Hypothalamus (tissue), 51 donors: ENCODE measurements at places on chromosomes 7 and 10.
A peak's percentile ranks its signal among the peaks of the same experiment; 100 is the strongest.

GRCh38 chr7:156060925-156061324 lies 248.7 kb upstream of the SHH start:
- no peak for DNase-seq

- DNase-seq, result no peak
Measured at GRCh38 chr10:102726274-102726673, 11.8 kb downstream of the SFXN2 start.

GRCh38 chr10:17683541-17683940 lies 39.6 kb downstream of the STAM start:
- no peak for DNase-seq

- no peak for DNase-seq
Measured at GRCh38 chr7:123003539-123004126, 8.1 kb upstream of the TAS2R16 start.

- no peak for DNase-seq
Measured at GRCh38 chr7:95427166-95427565, 7.7 kb downstream of the PON2 start.

GRCh38 chr7:91126762-91127161 lies 137.5 kb upstream of the FZD1 start:
- DNase-seq, result no peak

DNA sequence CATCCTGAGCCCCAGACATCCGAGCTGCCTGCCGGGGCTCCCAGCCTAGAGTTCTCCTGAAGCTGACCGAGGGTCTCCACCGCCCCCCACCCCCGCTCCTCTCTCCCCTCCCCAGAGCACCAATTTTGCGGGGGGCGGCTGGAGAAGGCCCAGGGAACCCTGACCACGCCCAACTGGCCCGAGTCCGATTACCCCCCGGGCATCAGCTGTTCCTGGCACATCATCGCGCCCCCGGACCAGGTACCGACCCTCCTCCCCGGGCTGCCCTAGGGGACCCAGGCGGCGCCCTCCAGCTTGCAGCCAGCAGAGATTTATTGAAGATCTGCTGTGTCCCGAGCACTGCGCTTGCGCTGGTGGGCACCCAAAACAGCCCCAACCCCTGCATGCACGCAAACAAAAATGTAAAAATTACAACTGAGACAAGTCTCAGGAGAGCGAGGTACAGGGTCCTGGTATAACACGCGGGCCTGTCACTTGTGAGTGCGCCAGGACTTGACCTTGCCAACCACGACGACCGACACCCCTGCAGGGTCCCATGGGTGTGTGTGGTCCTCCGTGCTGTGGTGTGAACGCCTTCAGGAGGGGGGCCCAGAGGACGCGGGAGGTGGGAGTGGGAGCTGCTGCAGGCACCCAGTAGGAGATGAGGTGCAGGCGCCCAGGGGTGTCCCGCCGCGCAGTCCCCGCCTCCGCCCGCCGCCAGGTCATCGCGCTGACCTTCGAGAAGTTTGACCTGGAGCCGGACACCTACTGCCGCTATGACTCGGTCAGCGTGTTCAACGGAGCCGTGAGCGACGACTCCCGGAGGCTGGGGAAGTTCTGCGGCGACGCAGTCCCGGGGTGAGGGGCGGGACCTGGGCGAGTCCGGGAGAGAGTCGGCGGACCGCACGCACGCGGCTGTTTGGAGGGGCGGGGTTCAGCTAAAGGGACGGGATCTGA lies 3.1 kb downstream of the PCOLCE start:
- DNase-seq, result no peak

- DNase-seq, result no peak
Measured at GRCh38 chr7:92584953-92585352, 5.2 kb downstream of the FAM133B start.

GRCh38 chr7:135678612-135679575 lies 16.6 kb downstream of the STMP1 start:
- DNase-seq, result no peak

- no peak for DNase-seq
Measured at GRCh38 chr7:104267701-104268368, 60.0 kb upstream of the ORC5 start.

DNA sequence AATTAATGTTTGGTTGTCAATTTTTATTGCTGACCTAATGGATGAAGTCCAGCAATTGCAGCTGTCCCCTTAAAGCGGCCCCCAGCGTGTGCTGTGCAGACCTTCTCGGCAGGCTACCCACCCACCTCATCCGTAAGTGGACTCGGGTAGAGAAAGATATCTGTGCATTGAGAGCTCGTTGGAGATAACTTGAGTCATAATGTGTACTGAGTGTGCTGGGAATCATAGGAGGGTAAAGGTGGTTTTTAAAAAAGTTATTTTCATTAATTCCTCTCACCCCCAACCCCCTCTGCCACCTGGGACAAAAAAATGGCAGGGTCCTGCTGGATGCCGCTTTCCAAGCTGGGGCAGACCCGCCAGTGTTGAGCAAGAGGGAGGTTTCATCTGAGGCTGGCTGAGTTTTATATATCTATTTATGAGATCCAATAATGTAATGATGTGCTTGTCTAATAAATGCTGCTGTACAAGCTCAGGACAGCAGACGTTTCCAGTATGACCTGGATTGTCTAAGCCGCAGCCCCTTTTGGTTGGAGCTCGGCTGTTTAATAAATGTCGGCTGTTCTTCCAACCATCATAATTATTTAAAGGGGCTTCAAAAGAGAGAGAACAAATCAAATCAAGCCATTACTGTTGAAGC lies 119.1 kb downstream of the NKX6-2 start:
- no peak for DNase-seq

GRCh38 chr10:86321568-86321967 lies 45.0 kb downstream of the GRID1 start:
- peak; percentile 28 for DNase-seq

DNA sequence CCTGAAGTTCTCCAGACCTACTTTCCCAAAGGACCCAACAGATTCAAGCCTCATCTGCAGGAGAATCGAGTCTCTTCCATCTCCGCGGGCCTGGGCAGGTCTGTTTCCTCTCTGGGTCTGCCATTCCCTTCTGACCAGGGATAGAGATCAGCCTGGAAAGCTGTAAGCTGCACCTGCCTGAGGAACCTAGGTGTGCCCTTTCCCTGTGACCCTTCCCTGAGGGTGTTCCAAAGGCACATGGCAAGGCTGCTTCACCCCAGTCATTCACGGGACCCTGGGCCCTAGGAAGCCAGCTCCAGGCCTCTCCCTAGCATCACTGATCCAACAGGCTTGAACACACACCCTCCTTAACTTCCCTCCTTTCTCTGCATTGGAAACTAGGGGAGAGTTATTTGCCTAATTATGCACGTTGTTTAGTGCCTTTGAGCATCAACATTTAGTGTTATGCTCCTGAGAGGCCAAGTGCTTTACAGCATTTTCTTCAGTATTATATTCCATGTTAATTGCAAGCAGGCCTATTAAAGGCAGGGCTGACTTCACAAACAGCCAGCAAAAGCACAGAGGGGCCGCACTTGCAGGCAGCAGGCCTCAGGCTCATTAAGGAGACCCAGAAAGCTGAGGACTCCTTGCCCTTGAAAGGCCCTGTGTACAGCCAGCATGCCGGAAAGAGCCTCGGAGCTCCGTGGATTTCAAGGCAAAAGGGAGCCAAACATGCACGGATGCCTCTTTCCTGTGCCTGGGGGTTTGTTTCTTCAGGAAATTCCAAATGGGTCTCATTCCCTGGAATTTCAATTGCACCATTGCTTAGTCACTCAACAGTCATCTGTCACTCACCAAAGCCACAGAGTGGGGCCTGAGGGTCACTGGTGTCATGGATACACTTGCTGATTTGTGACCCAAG lies 91.0 kb upstream of the FAM20C start:
- no peak for DNase-seq

- no peak for DNase-seq
Measured at GRCh38 chr7:115546790-115547189, 483.8 kb downstream of the TFEC start.

DNA sequence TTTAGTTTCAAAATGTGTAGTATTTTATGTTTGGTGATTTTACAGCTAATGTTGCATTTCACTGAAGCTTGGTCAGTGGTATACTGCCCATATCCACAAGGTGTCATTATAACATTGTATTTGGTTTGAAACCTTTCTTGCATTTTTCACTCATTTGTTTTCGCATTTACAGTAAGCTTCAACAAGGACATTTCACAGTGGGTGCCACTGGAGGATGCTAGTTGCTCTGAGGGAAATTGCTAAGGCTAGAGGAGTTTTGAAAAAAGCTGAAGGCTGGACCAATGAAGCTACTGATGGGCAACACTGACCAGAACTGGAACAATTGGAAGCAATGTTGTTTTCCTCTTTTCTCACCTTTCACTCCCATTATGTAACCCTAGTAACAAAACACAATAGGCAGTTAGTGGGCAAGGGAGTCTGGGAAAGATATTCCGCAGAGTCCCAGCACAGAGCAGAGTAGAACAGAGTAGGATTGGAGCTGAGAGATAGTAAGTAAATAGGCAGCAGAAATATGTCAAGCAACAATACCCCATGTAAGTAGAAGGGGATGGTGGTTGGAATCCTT lies 23.6 kb upstream of the SRI start:
- DNase-seq, result no peak

DNA sequence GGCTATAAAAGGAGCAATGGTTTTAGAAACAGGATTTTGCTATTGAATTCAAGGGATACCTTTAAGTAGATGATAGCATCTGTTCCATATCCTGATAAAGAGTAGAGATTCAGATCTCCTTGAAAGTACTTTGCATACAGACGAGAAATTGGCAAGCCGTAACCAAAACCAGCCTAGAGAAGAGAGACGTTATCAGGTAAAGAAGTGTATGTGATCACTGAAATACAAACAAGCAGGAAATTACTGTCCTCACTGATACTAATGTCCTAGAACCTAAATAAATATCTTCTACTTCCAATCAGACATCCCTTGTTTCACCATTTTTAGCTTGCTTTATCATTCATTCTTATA lies 9.4 kb downstream of the PDK4 start:
- no peak for DNase-seq

GRCh38 chr7:84677117-84677732 lies 482.6 kb upstream of the SEMA3A start:
- no peak for DNase-seq

DNA sequence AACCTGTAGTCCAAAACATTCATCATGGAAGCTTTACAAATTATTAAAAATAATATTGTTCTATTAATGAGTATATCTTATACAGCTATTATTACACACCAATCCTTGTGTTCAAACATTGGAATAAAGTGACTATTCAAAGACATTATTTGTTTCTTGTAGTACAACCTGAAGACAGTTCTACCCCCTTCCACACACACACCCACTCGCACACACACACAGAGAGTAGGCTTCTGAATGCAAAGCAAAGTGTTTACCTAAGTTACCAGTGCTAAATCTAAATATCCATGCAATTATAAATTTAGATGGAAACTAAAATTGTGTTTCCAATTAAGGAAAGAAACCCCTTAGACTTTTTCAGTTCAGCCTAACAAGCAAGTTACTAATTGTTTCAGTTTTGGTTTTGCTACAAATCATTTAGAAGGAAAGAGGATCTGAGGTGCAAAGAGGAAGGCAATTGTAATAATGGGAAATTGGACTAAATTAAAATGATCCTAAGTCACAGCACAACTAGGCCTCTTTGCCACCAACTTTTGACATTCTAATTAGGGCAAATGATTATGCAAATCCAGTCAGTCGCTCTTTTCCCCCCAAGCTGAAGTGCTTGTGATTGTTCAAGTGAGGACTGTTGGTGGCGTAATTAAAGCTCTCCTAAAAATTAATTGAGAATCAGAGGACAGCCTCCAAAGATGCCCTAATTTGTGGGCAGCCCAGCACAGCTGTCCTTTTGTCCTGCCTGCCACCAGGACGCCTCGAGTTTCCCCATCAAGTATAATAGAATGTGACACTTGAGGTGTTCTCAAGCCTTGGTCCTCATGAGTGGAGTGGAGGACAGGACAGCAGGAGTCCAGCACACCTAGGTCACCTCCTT lies 19.9 kb upstream of the ATOH7 start:
- DNase-seq, result no peak

DNA sequence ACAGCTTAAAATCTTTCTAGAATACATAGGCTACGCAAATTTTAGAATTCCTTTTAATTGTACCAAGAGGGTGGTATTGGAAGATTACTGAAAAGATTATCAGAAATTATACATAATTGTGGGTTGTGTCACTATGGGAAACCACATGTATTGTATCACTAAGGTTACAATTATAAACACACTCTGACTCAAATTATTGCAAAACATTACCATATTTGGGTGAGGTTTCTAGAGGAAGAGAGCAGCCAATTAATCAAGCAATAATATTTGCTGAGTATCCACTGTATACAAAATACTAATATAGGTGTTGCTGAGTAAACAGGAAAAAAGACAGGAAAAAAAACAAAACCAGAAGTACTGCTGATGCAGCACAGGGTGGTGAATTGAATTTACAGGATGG lies 3.1 kb upstream of the CAPZA2 start:
- no peak for DNase-seq

DNA sequence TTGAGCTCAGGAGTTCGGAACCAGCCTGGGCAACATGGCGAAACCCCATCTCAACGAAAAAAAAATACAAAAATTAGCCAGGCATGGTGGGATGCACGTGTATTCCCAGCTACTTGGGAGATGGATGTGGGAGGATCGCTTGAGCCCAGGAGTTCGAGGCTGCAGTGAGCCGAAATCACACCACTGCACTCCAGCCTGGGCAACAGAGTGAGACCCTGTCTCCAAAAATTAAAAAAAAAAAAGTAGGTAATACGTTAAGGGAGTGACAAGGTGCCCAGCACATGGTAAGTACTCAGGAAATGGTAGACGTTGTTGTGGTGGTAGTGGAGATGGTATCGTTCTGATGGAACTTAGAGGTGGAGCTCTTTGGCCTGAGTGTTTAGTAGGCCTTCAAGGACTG lies 41.0 kb upstream of the XPNPEP1 start:
- DNase-seq, result no peak

DNA sequence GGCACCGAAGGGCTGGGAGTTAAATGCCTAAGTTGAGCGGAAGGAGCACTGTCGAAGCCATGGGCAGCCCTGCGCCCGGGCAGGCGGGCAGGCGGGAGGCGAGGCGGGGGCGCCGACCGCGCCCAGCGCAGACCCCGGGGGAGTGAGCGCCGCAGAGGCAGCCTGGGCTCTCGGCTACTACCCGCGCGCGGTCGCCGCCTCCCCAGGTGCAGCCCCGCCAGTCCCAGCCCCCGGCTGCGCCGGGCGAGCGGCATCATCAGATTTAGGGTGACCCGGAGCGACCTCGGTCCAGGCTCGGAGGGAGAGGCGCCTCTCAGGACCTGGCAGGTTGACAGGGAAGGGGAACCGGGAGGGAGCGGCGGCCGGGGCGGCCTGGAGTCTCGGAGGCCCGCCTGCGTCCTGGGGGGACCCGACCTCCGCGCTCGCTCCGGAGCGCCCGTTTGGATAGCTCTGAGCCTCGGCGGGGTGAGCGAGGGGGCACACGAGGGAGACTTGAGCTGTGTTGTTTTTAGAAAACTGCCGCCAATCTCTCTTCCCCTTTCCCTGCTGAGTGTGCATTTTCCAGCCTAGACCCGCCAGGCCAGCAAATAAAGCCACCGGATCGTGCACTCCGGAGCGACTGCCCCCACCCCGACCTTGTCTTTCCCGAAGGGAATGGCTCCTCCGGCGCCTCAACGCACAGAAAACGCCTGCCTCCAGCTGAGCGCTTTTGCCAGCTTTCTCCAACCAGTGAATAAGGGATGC lies 2.3 kb upstream of the NRP1 start:
- no peak for DNase-seq

GRCh38 chr7:78072201-78072590 lies 273.6 kb downstream of the PHTF2 start:
- DNase-seq, result no peak

GRCh38 chr10:12958546-12959110 lies 42.9 kb downstream of the CCDC3 start:
- DNase-seq, result no peak

GRCh38 chr7:30027740-30028215 lies 434 bp upstream of the PLEKHA8 start:
- no peak for DNase-seq

GRCh38 chr7:150940431-150941102 lies 37.6 kb downstream of the KCNH2 start:
- DNase-seq, result no peak

- DNase-seq, result no peak
Measured at GRCh38 chr7:19333706-19334105, 188.5 kb upstream of the FERD3L start.
